ENCODE measurements at places on chromosomes 2 and 18. TPM values are rescaled to one million over a fixed set of nuclear protein-coding genes. Genes with fewer than 3 reads are reported as not detected.

Gene SGPP2
- total RNA-seq = 0.11 TPM

- DNase-seq = peak; percentile 51
Observed at GRCh38 chr2:226423498-226423960, 376.1 kb downstream of the IRS1 start.

DNA sequence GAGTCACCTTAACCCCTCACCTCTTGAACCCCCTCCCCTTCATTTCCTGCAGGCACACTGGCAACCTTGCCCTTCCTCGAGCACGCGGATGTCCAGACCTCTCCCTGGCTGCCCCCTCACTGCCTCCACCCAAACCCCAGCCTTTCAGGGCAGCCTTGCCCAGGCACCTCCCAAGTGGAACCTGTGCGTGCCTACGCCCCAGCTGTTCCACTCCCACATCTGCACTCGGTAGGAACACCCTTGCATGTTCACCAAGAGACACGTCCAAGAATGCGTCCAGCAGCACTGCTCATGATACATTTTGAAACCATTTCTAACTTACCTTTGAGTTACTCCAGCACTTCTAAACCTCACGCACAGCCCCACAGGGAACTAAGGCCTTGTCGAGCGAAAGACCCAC lies 93.8 kb upstream of the YWHAQ start:
- no peak for DNase-seq

Gene EVX2
- not detected for total RNA-seq

Gene DNER
- total RNA-seq = not detected

Gene SPDYA
- 1.2 TPM for total RNA-seq

DNA sequence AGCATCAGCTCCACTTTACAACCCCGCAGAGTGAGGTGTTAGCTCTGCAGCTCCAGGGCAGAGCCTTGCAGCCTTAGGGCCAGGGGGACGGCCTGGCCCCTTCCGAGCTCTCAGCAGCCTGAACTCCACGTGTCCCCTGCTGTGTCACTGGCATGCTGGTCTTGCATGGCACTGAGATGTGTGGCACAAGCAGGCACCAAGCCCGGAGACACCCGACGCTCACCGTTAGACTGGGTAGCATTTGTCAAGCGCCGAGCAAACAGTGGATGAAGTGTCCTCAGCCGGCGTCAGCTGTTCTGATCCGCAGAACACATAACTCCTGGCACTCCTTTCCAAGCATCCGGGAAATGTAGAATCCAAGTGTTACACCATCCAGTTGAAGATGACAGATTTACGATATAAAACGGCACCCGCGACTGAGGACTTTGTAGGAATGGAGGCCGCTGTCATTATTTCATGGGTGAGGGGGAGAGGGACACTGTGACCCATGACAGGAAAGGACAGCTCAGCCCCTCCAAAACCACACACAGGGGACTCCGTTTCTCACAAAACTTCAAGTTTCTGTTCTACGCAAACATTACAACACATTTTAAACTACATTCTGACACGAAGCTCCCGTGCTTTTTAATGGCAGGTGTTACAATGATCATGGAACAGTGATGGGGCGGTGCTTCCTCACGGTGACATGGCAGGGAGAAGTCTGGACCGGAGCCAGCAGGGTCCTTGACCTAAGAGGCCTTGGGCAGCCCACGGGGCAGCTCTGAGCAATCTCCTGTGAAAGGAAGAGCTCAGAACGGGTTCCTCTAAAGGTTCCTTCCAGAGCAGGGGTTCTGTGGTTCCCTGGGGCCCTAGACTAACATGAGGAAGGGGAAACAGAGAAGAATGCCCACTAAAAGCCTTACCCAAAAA lies 89.4 kb downstream of the HDAC4 start:
- no peak for DNase-seq

Gene FN1
- not detected for total RNA-seq

Gene CDH2
- 0.11 TPM for total RNA-seq

DNA sequence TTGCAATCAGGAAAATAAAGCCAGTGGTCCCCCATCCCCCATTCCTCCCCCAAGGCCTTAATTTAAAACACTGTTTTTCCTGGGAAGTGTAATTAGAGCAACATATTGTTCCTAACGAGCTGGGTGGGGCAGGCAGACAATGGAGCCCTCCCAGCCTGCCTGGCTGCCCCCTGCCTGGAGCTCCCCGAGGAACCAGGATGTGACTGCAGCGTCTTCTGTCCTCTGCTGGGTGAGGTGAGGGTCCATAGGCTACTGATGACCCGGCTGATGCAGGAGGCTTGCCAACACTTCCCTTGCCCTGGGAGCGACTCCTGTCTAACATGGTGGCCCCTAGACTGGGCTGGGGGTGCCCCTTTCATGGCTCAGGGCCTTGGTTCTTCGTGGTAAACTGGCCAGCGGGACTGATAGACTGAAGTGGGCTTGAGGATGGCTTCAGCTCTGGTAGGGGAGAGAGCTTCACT lies 152.4 kb downstream of the DYSF start:
- no peak for DNase-seq

DNA sequence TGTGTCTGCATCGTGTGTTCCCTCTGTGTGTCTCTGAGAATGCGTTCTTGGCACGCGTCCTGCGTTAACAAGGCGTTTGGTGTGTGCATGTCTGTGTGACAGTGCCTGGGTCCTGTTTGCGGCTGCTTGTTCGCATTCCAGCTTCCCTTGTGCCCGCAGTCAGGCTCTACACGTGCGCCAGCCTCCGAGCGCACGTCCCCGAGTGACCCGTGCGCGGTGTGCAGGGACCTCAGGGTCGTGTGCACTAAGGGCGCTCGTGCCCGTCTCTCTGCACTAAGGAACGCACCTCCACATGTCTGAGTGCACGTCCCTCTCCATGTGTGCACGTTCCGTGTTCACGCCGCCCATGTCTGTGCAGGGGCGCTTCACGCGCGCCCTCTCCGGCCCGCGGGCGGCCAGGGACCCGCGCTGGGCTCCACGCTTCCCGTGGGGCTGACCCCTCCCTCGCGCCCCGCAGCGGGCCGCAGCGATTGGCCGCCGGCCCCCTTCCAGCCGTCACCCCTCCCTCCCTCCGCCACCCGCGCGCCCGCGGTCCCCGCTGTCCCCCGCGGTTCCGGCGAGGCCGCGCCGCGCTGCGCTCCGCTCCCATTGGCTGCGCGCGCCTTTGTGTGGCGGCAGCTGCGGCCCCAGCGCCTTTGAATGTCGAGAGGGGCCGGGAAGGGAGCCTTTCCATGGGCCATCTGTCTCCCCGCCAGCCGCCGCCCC lies 229.4 kb downstream of the HAUS1 start:
- peak; percentile 45 for DNase-seq

Gene CFAP65
- total RNA-seq = not detected

- no peak for DNase-seq
Observed at GRCh38 chr18:26488417-26489009, 59.8 kb downstream of the KCTD1 start.

Gene HAAO
- total RNA-seq = 0.37 TPM

DNA sequence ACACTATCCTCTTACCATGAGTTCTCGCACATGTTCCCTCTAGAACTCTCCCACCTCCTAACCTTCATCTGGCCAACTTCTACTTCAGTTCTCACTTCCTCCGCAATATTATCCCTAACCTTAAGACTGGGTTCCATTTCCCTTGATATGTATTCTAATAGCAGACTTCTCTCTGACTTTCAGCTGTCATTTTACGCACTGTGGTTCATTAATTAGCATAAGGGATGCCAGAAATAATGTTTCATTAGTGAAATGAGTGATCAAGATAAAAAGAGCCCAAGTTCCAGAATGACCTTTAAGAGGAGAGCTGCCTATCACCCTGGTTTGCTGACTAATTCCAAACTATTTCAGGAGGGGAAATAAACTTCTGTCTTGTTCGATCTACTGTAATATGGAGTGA lies 108.6 kb upstream of the CCDC150 start:
- DNase-seq = no peak

DNA sequence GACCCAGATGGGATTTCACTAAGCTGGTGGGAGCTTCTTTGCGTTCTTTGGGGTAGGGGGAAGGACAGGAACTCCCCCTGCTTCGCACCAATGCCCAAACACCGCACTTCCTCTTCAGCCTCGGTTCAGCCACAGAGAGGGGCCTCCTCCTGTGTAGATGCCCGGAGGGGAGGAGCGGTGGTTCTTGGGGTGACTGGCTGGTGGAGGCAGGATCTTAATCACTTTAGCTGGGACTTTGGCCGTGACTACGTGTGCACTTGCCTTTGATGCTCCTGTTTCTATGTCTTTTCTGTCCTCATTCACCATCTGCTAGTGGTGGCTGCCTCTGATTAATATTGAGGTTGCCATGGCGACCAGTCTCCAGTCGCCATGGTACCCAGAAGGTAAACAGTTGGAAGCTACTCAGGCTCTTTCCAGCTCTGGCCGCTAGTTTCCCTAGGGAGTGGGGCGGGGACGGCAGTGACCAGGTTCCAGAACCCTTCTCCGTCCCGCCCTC lies 1.9 kb downstream of the CNGA3 start:
- no peak for DNase-seq

DNA sequence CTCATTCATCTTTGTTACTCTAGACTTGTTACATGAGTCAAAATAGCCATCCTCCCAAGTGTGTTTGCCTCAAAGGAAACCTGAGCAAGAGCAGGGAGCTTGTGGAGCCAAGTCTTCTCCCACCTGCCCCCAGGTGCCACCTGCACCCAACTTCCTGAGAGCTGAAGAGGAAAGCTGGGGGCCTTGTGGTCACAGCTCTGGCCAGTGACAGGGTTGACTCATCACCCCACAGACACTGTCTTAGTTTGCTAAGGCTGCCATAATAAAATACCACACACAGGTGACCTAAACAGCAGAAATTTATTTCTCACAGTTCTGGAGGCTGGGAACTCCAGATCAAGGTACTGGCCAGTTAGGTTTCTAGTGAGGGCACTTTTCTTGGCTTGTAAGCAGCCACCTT lies 99.6 kb downstream of the TPGS2 start:
- no peak for DNase-seq

Gene DBI
- 192 TPM for total RNA-seq

DNA sequence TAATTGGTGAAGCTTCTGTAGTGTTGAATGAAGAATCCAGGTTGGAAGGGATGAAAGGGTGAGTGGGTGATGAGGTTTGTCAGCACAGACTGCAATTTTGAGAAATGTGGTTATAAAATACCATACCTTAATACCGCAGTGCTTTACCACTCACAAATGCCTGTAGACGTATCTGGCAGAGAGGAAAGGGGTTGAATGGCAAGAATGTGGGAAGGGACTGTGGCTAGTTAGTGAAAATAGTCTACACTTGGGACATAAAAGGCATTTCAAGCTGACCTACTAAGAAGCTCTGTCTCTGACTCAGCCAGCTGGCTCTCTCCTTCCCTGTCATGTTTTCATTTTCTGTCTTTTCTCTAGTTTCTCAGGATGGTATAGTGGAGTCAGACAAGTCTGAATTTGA lies 25.1 kb downstream of the CDK15 start:
- DNase-seq = no peak

Gene LOXL3
- 0.23 TPM for total RNA-seq

DNA sequence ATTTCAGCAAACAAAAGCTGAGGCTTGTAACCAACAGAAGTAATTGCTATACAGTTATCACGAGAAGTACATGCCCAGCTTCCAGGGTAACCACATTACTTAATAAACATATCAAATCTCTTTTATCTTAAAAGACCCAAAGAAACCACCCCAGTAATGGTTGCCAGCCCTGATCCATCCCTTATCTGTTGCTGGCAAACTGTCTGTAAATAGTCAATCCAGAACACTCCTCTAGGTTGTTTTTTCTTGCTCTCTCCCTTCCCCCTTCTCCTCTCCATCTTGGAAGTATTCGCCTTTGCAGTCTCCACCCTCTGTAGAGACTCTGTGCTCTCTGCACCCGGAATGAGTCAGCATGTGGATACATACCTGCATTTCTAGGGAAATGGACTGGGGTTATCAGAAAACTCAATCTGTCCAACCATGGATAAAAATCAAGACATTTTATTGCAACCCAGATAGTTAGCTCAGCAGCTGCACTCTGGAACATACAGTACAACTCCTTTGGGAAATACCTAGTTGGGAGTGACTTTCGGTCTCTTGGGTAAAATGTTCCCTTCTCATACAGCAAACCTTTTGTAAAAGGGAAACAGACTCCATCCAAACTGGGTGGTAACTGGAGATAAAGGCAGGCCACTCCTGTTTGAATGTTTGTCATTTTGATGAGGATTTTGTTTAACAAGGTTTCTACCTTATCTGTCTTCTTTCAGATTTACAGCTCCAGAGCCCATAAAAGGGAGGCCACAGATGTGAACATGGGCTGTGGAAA lies 123.5 kb upstream of the FOSL2 start:
- DNase-seq = no peak

GRCh38 chr2:54042897-54043620 lies 72.3 kb upstream of the PSME4 start:
- DNase-seq = no peak

DNA sequence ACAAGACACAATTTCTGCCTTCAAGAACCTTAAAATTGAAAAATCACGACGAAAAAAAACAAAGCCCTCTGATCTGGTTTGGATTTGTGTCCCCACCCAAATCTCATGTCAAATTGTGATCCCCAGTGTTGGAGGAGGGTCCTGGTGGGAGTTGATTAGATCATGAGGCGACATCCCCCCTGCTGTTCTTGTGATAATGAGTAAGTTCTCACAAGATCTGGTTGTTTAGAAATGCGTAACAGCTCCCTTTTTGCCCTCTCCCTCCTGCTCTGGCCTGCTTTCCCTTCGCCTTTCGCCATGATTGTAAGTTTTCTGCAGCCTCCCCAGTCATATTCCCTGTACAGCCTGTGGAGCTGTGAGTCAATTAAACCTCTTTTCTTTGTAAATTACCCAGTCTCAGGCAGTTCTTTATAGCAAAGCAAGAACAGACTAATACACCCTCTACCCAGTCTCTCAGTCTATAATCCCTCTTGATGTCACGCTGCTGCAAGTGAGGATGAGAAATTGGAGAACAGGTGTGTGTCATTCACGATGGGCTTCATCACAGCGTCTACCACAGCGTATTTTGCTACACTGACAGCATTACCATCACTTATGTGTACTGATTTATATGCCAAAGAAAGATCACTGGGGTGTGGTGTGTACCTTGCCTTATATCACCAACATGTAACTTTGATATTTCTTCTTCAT lies 330.7 kb downstream of the MTX2 start:
- no peak for DNase-seq

DNA sequence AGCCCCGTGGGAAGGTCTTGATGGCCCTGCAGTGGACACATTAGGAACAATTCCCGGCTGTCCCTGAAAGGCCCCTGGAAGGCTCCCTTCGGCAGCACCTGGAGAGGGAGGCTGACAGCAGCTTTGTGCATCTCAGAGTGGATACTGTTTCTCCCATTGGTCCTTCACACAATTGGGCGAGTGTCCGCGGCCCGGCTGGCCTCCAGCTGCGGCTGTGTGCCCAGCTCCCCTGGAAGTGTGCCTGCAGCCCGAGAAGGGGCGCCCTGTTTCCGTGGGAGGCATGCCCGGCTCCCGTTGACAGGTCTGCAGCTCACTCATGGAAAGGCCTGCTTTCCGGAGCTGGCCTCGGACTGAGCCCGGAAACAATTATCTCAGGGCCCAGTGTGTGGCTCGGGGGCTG lies 103.7 kb downstream of the LPIN1 start:
- DNase-seq = no peak

Gene ZSWIM2
- not detected for total RNA-seq

Measured in activated CD8-positive, alpha-beta T cell treated with anti-CD3 and anti-CD28 coated beads, Interleukin-2, amount 10 ng/mL, durations not matched to agents 7 days and 5 days (primary cell).